ENCODE measurements at places on chromosomes 4 and X. TPM values are rescaled to one million over a fixed set of nuclear protein-coding genes. Genes with fewer than 3 reads are reported as not detected.

- no peak for DNase-seq
- H3K36me3 ChIP-seq, result no peaks in the 10 kb centered on the region
- H3K4me3 ChIP-seq, result no peak overlapping the region
- no peak overlapping the region for H3K27ac ChIP-seq
- H3K27me3 ChIP-seq, result no peaks in the 10 kb centered on the region
These were observed 12.0 kb downstream of the PLCXD1 start for GRCh38 chrX:292900-293897.

DNA sequence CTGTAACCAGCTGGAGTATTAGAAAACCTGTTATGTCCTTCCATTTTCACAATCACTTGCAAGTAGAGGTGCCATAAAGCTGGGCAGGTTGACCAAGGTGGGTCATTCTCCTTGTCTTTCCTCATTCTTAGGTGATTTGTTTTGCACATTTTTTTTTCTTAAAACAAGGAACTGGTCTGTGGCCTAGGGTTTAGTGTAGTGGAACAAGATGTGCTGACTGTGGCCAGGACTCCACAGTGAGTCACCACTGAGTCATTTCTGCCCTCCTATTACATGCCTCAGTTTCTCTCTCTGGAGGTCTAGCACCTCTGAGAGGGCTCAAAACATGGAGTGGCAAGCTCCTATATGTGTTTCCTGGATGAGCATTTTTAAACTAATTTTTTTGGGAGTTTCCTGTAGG is 355.9 kb downstream of the GPM6A start:
- no peaks in the 10 kb centered on the region for H3K4me1 ChIP-seq
- H3K4me3 ChIP-seq, result no peak overlapping the region
- no peak for DNase-seq
- H3K27ac ChIP-seq, result no peak overlapping the region
- no peaks in the 10 kb centered on the region for H3K36me3 ChIP-seq
- H3K27me3 ChIP-seq, result no peaks in the 10 kb centered on the region

DNA sequence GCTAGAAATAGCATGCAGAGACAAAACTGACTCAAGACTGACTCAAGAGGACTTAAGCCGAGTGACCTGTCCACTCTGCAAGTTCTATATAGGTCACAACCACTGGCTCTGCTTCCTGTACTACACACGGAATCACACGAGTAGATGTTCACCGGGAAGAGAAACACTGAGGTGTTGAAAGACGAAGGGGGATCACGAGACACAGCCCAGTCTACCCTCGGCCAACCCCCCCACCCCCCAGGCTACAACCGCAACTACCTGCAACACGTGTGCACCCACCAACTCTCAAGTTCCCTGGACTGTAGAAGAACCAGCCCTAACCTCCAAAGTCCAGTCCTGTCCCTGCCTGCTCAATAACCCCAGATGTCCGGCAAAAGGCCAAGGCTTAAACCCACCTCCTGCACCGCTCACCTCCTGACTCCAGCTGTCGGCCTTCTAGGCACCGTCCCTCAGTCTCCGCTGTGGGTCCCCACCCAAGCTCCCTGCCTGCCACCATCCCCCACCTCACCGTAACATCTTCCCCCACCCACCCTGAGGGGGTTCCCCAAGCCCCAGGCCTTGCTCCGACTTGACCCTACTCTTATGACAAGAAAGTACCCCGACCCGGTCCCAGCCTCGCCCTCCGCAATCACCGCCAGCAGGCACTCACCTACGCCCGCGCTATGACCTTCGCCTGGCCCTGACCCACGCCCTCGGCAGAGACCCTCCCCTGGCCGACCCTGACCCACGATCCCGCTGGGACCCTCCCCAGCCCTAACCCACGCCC is 739 bp downstream of the GAK start:
- DNase-seq, result no peak
- no peaks in the 10 kb centered on the region for H3K27me3 ChIP-seq
- H3K4me3 ChIP-seq, result peak overlapping the region; percentile 90
- peaks cover 13% of the 10 kb centered on the region for H3K4me1 ChIP-seq

DNA sequence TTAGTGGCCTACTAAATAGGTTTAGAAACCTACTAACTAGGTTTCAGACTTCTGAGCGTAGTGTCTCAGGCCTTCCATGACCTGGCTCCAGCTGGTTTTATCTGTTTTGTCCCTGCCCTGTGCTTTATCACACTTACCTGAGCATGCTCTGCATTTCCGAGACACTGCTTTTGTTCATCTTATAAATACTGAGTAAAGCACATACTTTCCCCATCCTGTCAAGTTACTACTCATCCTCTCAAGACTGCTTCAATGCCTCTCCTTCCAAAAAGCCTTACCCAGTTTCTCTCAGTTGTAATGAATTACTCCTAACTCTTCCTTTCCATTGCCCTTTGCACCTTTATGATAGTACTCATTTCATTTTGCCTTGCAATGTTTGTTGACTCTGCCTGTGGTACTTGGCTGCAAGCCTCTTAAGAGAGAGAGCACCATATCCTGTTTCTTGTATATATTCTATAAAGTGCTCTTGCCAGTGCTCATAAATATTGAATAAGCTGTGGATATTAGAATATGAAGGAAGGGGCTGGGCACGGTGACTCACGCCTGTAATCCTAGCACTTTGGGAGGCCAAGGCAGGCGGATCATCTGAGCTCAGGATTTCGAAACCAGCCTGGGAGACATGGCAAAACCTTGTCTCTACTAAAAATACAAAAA is 34.4 kb downstream of the SLAIN2 start:
- peaks cover 4% of the 10 kb centered on the region for H3K4me1 ChIP-seq
- DNase-seq, result peak; percentile 12
- H3K4me3 ChIP-seq, result no peak overlapping the region

GRCh38 chrX:17409566-17410290 is 34.7 kb downstream of the NHS start:
- no peak for DNase-seq
- H3K27me3 ChIP-seq, result no peaks in the 10 kb centered on the region
- H3K4me3 ChIP-seq, result no peak overlapping the region
- H3K27ac ChIP-seq, result no peak overlapping the region
- H3K4me1 ChIP-seq, result no peaks in the 10 kb centered on the region

GRCh38 chr4:147923854-147924253 is 192.0 kb downstream of the ARHGAP10 start:
- no peak overlapping the region for H3K4me3 ChIP-seq
- H3K36me3 ChIP-seq, result no peaks in the 10 kb centered on the region
- H3K27ac ChIP-seq, result no peak overlapping the region
- peaks cover 5% of the 10 kb centered on the region for H3K4me1 ChIP-seq
- H3K27me3 ChIP-seq, result no peaks in the 10 kb centered on the region

GRCh38 chr4:7337196-7338058 is 97.3 kb downstream of the PSAPL1 start:
- no peak overlapping the region for H3K4me3 ChIP-seq
- no peak overlapping the region for H3K27ac ChIP-seq
- H3K27me3 ChIP-seq, result no peaks in the 10 kb centered on the region
- H3K4me1 ChIP-seq, result no peaks in the 10 kb centered on the region
- DNase-seq, result no peak
- H3K36me3 ChIP-seq, result no peaks in the 10 kb centered on the region

GRCh38 chr4:151256134-151256533 is 20.8 kb upstream of the PRSS48 start:
- H3K27ac ChIP-seq, result no peak overlapping the region
- no peaks in the 10 kb centered on the region for H3K4me1 ChIP-seq
- no peak for DNase-seq
- H3K36me3 ChIP-seq, result no peaks in the 10 kb centered on the region

- H3K27me3 ChIP-seq, result no peaks in the 10 kb centered on the region
- H3K27ac ChIP-seq, result peak within 1 kb of the TSS; percentile 83
- H3K4me3 ChIP-seq, result peak within 1 kb of the TSS; percentile 68
- no peak for DNase-seq
- H3K4me1 ChIP-seq, result peaks cover 11% of the 10 kb centered on the region
These were observed at the start of gene ADGRA3 for GRCh38 chr4:22515888-22516541. Gene ADGRA3, minus strand, starts transcription at chr4:22516066. Its CDS starts 282 bp downstream, at chr4:22515784.

DNA sequence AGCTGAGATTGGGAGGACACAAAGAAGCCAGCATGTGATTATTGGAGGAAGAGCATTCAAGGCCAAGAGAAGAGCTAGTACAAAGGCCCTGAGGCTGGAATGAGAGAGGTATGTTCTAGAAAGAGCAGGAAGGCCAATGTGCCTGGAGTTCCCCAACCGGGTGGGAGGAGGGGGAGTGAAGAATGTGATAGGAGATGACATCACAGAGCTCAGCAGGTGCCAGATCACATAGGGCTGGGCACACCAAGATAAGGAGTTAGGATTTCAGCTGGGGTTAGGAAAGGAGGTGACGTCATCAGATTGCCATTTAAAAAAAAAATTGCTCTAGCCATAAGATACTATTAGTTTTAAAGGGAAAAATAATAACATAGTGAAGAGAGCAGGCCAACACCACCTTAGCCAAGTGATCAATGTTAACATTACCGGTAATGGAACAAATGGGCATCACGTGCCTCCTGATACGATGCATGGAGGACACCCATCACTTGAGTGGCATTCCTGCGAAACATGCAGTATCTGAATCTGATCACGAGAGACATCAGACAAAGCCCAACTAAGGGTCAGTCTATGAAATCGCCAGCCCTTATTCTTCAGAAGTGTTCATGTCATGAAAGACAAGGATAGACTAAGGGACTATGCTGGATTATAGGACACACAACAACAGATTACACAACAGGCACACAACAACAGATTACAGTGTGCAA is 344.3 kb downstream of the BCOR start:
- no peak overlapping the region for H3K27ac ChIP-seq
- peaks cover 5% of the 10 kb centered on the region for H3K4me1 ChIP-seq
- no peaks in the 10 kb centered on the region for H3K36me3 ChIP-seq

DNA sequence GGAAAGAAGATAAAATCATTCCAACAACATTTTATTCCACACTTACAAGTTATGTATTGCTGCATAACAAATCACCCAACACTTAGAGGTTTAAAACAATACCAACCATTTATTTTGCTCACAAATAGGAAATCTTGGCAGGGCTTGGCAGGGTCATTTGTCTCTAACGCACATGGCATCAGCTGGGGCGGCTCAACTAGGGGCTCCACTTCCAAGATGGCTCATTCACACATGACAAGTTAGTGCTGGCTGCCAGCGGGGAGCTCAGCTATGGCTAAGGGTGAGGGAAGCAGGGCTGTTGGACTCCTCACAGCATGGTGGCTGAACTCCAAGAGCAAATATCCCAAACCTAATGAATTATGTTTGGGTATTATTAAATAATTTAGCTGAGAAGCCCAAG is 377.0 kb downstream of the ZNF674 start:
- H3K27me3 ChIP-seq, result no peaks in the 10 kb centered on the region
- no peaks in the 10 kb centered on the region for H3K36me3 ChIP-seq
- H3K4me1 ChIP-seq, result no peaks in the 10 kb centered on the region
- no peak overlapping the region for H3K4me3 ChIP-seq
- H3K27ac ChIP-seq, result no peak overlapping the region
- no peak for DNase-seq

GRCh38 chr4:80082693-80083092 is 9.7 kb upstream of the ANTXR2 start:
- no peak overlapping the region for H3K4me3 ChIP-seq
- H3K27ac ChIP-seq, result no peak overlapping the region
- H3K27me3 ChIP-seq, result no peaks in the 10 kb centered on the region
- DNase-seq, result no peak
- H3K4me1 ChIP-seq, result no peaks in the 10 kb centered on the region

GRCh38 chr4:39932776-39933402 is 44.8 kb downstream of the PDS5A start:
- no peak for DNase-seq
- no peaks in the 10 kb centered on the region for H3K27me3 ChIP-seq
- peaks cover 17% of the 10 kb centered on the region for H3K4me1 ChIP-seq
- H3K36me3 ChIP-seq, result no peaks in the 10 kb centered on the region
- H3K4me3 ChIP-seq, result no peak overlapping the region
- H3K27ac ChIP-seq, result no peak overlapping the region

- H3K27ac ChIP-seq, result no peak overlapping the region
- no peaks in the 10 kb centered on the region for H3K27me3 ChIP-seq
- no peak for DNase-seq
- H3K4me3 ChIP-seq, result no peak overlapping the region
- H3K36me3 ChIP-seq, result no peaks in the 10 kb centered on the region
These were observed 502.7 kb upstream of the SMIM31 start for GRCh38 chr4:164251257-164251656.

DNA sequence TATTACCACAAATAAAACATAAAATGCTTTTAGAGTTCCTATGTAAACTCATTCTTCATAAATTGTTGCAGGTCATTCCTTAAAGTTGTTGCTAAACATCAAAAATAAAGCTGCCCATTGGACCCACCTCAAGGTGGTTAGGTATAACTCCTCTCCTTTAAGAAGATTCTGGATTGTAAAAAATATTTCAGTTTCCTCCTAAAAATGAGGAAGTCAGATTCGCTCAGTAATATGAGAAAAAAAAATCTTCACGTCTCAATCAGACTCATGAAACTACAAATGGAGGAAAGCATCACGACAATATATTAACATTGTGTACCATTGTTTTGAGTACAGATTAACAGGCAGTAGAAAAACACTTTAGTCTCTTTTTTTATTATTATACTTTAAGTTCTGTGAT is 105.9 kb downstream of the DDX60 start:
- H3K27me3 ChIP-seq, result no peaks in the 10 kb centered on the region
- no peaks in the 10 kb centered on the region for H3K4me1 ChIP-seq
- no peak for DNase-seq
- H3K4me3 ChIP-seq, result no peak overlapping the region
- no peaks in the 10 kb centered on the region for H3K36me3 ChIP-seq

GRCh38 chrX:121592884-121593283 is 545.5 kb downstream of the GLUD2 start:
- no peaks in the 10 kb centered on the region for H3K27me3 ChIP-seq
- H3K36me3 ChIP-seq, result no peaks in the 10 kb centered on the region
- no peak overlapping the region for H3K4me3 ChIP-seq
- H3K27ac ChIP-seq, result no peak overlapping the region
- DNase-seq, result no peak

GRCh38 chr4:26942871-26943270 is 82.2 kb downstream of the STIM2 start:
- H3K4me1 ChIP-seq, result no peaks in the 10 kb centered on the region
- H3K27me3 ChIP-seq, result no peaks in the 10 kb centered on the region

Gene UGT2B17
- not detected for total RNA-seq

Gene SSX4B
- 0.15 TPM for total RNA-seq

Gene SLC10A6
- not detected for total RNA-seq

Gene ADGRA3
- total RNA-seq, result 41.2 TPM

Gene GABRE
- total RNA-seq, result 0.18 TPM

Gene GAGE1
- not detected for total RNA-seq

Gene REELD1
- total RNA-seq, result not detected
